ENCODE measurements at places on chromosomes 2 and 18. TPM values are rescaled to one million over a fixed set of nuclear protein-coding genes. Genes with fewer than 3 reads are reported as not detected.

FLACC1 gene
- 5.0 TPM for total RNA-seq

DCDC2C gene
- total RNA-seq = not detected

GCG gene
- total RNA-seq = not detected

MPP4 gene
- not detected for total RNA-seq

KCNG2 gene
- not detected for total RNA-seq

FAM237A gene
- not detected for total RNA-seq

ECEL1 gene
- 0.27 TPM for total RNA-seq

RTP5 gene
- total RNA-seq = not detected

FAM98A gene
- 29.4 TPM for total RNA-seq

EVX2 gene
- total RNA-seq = not detected
